ENCODE measurements at places on chromosomes 6 and 20. TPM values are rescaled to one million over a fixed set of nuclear protein-coding genes. Genes with fewer than 3 reads are reported as not detected.
A peak's percentile ranks its signal among the peaks of the same experiment; 100 is the strongest.

GRCh38 chr6:166691746-166692145 lies 64.7 kb upstream of the RPS6KA2 start:
- DNase-seq = no peak

DNA sequence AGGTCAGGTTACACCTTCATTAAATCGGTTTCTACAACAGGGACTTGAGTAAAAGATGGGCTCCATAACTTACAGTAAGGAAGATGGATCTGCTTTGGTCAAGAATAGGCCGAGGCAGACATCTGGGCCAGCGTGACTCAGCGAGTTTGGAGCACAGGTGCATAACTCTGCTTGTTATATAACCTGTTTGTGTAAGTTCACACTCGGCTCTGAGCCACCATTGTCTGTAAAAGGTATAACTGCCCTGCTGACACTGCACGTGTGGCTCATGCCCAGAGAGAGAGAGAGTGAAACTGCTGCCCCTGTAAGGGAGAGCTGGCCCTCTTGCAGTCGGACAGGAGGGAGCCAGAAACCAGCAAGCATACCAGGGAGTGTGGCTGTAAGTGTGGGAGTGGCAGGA lies 737.9 kb upstream of the SLC35B3 start:
- no peak for DNase-seq

DNA sequence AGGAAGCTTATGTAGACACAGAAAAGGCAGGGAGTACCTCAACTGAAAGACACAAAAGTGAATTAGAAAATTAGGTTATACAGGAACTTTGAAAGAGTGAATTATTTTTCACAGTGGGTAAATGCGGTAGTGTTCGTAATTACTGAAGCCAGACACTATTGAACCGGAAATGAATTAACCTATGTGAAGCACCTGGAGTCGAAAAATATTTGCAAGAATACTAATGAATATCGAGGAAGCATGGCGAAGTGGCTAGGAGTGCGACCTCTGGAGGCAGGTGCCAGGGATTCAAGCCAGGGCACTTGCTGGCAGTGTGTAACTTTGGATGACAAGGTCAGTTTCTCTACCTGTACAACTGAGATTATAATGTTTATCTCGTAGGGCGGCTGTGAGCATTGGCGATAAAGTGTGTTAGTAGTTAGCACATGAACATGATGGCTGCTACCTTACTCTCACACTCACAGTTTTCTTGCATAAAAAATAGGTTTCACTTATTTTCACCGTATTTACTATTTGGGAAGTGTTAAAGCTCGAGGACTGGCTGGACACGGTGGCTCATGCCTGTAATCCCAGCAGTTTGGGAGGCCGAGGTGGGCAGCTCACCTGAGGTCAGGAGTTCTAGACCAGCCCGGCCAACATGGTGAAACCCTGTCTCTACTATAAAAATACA lies 567 bp upstream of the SLC18B1 start:
- DNase-seq = peak; percentile 52

DNA sequence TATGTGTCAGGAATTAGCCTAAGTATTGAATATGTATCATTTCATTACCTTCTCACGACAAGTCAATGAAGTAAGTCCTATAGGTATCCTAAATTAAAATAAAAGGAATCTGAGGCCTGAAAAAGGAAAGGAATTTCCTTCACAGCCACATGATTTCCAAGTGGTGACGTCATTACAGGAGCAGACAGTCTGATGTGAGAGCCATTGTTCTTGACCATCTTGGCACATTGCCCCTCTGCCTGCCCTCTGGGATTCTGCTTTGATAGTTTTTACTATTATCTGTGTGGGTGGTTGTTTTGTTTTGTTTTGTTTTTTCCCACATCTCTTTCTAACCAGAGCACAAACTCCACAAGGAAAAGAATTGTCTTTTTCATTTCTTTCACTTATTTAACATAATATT lies 219.8 kb upstream of the UFL1 start:
- DNase-seq = no peak

DNA sequence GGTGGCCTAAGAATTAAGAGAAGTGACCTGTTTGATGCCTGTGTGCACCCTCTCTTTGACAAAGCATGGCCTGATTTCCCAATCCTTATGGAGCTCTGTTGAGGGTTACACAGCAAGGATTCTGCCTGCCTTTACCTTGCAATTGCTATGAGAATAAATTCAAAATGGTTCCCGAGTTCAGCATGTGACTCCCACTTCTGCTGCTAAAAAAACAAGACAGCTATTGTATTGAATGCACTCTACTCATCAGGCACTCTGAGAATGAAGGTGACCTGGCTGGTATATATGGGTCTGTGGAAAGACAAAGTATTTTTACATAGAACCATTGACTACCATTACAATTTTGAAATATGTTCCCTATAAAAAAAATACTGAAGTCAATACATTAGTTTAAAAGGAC lies 190.3 kb downstream of the ATXN1 start:
- DNase-seq = no peak

DNA sequence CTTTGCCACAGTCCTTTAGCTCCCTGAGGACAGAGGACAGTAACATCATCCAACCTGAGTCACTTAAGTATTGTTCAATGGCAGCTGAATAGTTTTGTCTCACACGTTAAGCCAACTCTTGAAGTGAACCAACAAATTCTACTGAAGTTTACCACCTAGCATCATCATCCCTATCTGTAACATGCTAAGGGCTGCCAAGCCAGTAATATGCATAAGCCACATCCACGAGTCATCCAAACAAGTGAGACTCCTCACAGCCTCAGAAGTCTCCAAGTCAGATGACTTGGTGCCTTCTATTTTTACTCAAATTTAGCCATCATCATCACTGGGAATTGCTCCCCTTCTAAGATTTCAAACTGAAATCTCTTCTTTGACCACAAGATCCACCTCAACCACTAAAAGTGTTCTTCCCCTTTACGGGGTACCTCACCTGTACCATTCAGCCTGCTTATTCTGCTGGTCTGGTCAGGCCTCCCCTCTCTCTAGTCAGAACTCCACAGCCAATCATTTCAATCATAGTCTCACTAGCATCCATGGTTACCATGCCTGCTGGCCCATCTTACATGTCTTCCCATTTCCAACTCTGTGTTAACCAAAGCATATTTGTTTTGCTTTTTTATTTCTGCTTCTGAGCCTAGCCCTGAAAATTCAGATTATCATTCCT lies 73.7 kb downstream of the DTNBP1 start:
- peak; percentile 37 for DNase-seq

- DNase-seq = peak; percentile 6
Observed at GRCh38 chr6:96520171-96521115, 1.2 kb upstream of the UFL1 start.

GRCh38 chr20:45322952-45323383 lies 14.9 kb upstream of the MATN4 start:
- DNase-seq = peak; percentile 32

- DNase-seq = no peak
Observed at GRCh38 chr20:1252416-1252815, 13.7 kb upstream of the SNPH start.

- DNase-seq = no peak
Observed at GRCh38 chr20:19887556-19888268, 129.4 kb upstream of the NAA20 start.

DNA sequence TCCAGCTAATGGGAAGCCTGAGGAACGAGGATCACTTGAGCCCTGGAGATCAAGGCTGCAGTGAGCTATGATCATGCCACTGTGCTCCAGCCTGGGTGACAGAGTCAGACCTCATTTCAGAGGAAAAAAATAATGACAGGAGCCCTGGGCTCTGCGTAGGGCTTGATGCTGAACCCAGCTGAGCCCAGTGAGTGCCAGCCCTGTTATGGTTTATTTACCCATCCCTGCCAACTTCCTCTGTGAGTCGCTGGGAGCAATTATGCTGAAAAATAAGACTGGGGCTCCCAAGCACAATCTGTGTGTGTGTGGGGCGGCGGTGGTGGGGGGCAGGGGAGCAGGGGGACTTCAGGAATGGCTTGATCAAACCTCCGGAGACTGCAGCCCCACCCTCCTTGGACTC lies 75.9 kb upstream of the PMEPA1 start:
- DNase-seq = no peak

GRCh38 chr6:17218023-17218748 lies 63.0 kb upstream of the RBM24 start:
- no peak for DNase-seq

DNA sequence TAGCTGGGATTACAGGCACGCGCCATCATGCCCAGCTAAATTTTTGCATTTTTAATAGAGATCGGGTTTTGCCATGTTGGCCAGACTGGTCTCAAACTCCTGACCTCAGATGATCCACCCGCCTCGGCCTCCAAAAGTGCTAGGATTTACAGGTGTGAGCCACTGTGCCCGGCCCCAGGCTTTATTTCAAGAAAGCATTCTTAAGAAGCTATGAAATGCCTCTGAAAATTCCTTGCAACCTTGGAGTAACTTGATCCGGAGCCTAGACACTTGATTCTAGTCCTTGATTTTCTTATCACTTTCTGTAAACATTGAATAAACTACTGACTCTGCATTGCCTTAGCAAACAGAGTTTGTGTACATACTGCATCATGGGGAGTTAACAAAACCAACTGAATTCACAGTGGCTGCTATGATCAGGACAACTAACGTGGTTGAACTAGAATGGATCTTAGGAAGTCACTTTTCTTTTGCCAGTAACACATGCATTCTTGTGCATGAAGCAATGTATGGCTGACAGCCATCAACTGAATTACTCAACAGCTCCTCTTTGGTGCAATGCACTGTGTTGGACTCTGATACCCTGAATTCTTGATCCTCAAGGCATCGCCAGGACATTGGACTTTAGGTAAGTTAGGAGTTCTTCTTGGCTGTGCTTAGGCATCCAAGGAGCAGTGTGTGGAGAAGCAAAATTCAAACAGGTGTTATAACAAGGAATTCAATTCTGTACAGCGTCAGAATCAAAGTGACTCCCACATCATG lies 102.8 kb upstream of the TMEM170B start:
- DNase-seq = peak; percentile 90

DNA sequence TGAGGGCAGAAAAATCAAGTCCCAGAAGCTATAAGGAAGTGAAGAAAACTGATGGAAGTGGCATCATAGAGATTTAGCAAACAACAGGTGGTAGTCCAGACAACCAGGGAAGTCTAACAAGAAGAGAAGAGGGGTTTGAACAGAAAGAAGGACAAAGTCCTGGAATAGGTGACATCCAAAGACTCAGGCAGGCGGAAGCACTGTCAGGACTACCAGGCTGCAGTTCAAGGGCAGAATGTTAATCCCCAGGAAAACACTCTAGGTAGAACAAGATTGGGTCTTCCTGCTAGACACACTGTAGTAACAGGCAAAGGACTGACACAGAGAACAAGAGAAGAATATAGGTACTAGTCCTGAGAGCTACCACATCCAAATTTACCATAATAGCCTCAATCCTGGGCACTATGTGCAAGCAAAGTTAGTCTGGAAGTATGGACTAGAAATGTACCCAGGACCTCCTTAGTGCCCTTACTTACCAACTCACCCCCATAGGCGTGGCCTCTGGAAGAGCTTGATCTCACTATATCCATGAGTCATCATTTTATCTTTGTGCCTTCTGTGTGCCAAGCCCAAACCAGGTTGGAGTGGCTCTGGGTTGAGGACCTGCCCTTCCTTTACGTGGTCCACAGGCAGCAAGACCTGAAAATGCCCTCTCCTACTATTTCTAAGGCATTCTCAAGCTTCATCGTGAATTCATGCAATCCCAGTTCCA lies 2.2 kb upstream of the EPB41L2 start:
- no peak for DNase-seq

GRCh38 chr6:15536198-15536955 lies 126.5 kb downstream of the DTNBP1 start:
- DNase-seq = peak; percentile 19

APMAP gene
- 72.2 TPM for total RNA-seq

OR2H1 gene
- total RNA-seq = not detected

PTPRK gene
- 82.5 TPM for total RNA-seq

GABRR1 gene
- total RNA-seq = not detected

HLA-DMB gene
- total RNA-seq = 1.7 TPM

Data from fibroblast of villous mesenchyme (primary cell).